ENCODE measurements at places on chromosomes 7 and 10. TPM values are rescaled to one million over a fixed set of nuclear protein-coding genes. Genes with fewer than 3 reads are reported as not detected.

NEUROG3 gene
- total RNA-seq = not detected

TSPAN15 gene
- total RNA-seq = 20.0 TPM

NKX1-2 gene
- total RNA-seq = not detected

GRCh38 chr10:12629767-12630165, 280.4 kb downstream of the CAMK1D start:
- DNase-seq = no peak

DNA sequence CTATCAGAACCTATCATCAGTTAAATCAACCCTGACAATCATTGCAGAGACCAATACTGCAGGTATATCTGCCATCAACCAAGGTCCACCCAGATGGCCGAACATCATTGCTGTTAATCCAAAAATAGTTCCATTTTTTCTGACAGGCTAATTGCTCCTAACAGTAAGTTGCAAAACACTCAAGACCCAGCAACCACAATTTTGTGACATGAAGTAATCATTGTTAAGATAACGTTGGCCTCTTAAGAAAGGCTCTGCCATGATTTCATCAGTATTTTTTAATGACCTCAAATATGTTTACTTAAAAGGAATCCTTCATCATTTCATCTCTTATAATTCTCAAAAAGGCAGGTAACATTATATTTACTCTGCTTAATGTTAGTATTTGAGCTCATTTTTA, 553.4 kb upstream of the POM121L12 start:
- no peak for DNase-seq

DNA sequence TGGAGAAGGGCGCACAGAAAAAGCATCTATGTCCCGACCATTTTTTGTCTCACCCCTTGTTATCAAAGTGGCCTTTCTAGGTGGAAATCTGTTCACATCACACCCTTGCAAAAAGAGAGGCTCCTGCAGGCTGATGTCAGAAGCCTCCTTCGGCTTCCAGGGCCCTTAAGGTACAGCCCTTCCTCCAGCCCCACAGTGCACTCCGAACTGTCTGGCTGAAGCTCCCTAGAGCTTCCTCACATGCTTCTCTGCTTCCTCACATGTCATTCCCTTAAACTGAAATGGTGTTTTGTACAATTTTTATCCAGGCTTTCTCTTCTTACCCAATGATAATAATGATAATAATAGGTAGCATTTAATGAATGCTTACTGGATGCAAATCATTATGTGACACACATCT, 210.3 kb downstream of the INHBA start:
- no peak for DNase-seq

- no peak for DNase-seq
Observed at GRCh38 chr7:133696056-133696455, 431.1 kb upstream of the LRGUK start.

DNA sequence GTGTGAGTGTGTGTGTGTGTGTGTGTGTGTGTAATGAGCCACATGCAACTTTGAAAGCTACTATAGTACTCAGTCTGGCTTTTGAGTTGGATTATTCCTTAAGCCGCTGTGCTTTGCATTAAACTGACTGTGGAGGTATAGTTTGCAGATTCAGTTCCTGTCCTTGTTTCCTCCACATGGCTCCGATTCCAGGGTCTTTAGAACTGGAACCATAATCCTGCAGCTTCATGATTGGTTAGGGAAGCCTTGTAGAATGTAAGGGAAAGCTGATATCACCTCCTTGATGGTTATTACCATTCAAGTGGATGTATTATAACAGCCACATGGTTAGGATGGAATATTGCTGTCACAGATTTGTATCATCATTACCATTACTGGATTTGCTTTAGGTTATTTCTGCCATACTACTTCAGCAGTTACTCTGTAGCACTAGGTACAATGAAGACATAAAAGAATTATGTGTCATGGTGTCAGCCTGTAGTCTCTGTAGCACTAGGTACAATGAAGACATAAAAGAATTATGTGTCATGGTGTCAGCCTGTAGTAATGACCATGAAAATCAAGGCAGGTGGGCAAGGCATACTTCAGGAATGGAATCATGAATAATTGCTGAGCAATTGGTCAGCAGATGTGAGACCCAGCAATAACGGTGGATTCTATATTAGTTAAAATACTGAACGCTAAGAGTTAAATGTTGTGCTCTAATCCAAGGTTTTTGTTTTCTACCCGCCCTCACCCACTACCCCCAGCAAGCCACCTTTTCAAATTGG, 275.1 kb upstream of the FZD1 start:
- no peak for DNase-seq

DNA sequence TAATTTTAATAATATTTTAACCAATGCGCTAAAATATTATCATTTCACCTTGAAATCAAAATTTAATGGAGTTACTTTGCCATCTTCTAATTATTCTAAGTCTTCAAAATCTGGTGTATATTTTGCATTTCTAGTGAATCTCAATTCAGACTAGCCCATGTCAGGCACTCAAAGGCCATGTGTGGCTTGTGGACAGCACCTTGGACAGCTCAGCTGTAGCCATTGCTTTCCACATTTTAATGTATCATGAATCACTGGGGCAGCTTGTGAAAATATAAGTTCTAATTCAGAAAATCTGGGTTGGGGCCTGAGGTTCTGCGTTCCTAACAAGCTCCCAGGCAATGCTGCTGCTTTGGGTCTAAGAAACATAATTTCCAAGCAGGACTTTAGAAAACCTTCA, 57.2 kb downstream of the MGAM2 start:
- DNase-seq = no peak

GRCh38 chr7:18770822-18771221, 275.3 kb downstream of the HDAC9 start:
- no peak for DNase-seq

DNA sequence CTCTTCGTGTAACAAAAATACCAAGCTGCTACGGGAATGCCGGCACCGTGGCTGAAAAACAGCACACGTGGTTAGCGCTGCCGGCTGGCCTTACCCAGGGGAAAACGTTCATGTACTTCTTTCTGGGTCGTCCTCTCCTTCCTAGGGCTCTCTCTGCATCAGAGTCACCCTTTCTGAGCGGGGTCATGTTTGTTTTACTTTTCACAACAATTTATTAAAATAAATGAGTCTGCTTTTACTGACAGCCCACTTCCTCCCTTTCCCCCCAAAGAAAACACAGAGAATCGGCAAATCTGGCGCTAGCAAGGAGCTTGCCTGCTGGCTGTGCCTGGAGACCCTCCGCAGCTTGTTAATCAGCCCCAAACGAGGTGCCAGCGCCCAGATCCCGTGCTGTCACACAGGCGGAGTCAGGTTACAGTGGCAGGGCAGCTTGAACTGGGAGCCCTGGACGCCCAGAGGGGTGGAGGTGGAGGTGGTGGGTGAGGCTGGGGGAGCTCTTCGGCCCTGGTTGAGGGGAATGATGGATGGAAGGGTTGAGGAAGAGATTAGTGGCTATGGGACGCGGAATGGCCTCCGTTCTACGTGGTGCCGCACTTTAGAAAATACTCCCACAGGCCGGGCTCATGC, 162.2 kb upstream of the TNS3 start:
- DNase-seq = no peak
